ENCODE measurements at places on chromosomes 3 and 15. TPM values are rescaled to one million over a fixed set of nuclear protein-coding genes. Genes with fewer than 3 reads are reported as not detected.

Gene PDIA3
- total RNA-seq: 630 TPM

Gene FOXL2NB
- total RNA-seq: 0.20 TPM

Gene ILDR1
- 0.23 TPM for total RNA-seq

Gene GOLGA8T
- total RNA-seq: 0.61 TPM

Gene CHRD
- not detected for total RNA-seq

Gene PLOD2
- 149 TPM for total RNA-seq

Gene MST1
- total RNA-seq: 18.2 TPM

Gene ST8SIA2
- total RNA-seq: not detected

Gene MUC4
- not detected for total RNA-seq

Gene GABRA5
- total RNA-seq: not detected

Gene BFSP2
- not detected for total RNA-seq

Gene VIPR1
- total RNA-seq: 0.54 TPM

Gene IGDCC3
- total RNA-seq: not detected

Gene MEIS2
- 10.3 TPM for total RNA-seq

Gene SNURF
- total RNA-seq: 36.7 TPM

Gene MON1A
- 18.6 TPM for total RNA-seq

Gene TMEM158
- total RNA-seq: 1.9 TPM

Gene TMEM45A
- total RNA-seq: 4.1 TPM

Gene CLDN16
- 0.23 TPM for total RNA-seq

Gene ARNT2
- 1.6 TPM for total RNA-seq

Gene C2CD4A
- total RNA-seq: not detected

Gene CP
- total RNA-seq: not detected

Gene PPP1R2
- 68.6 TPM for total RNA-seq

Gene DUOXA1
- total RNA-seq: 1.3 TPM

Gene SLC9C1
- not detected for total RNA-seq

Measured in MCF 10A (cell line).